Astrocyte (in vitro differentiated cells and primary cell): ENCODE measurements at places on chromosomes 1 and 21. TPM values are rescaled to one million over a fixed set of nuclear protein-coding genes. Genes with fewer than 3 reads are reported as not detected.

- no peak for DNase-seq
Measured at GRCh38 chr1:38076038-38076437, 29.4 kb upstream of the POU3F1 start.

DNA sequence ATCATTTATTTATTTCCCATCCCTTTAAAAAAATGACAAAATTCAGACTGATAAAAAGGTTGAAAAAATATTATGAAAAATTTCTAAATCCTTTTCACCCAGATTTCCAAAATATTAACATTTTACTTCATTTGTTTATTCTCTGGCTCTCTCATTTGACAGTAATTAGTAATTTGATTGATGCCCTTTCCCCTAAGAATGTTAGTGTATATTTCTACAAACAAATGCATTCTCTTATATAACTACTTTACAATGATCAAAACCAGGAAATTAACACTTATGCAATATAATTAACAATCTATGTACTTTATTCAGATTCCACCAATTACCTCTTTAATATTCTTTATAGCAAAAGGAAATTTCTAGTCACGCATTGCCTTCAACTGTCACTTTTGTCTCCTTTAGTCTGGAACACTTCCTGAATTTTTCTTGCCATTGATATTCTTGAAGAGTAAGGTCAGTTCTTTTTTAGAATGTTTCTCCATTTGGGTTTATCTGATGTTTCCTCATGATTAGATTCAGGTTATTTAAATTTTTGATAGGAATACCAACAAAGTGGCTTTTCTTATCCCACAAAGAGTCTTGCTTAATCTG is 3.9 kb downstream of the CD53 start:
- no peak for DNase-seq

DNA sequence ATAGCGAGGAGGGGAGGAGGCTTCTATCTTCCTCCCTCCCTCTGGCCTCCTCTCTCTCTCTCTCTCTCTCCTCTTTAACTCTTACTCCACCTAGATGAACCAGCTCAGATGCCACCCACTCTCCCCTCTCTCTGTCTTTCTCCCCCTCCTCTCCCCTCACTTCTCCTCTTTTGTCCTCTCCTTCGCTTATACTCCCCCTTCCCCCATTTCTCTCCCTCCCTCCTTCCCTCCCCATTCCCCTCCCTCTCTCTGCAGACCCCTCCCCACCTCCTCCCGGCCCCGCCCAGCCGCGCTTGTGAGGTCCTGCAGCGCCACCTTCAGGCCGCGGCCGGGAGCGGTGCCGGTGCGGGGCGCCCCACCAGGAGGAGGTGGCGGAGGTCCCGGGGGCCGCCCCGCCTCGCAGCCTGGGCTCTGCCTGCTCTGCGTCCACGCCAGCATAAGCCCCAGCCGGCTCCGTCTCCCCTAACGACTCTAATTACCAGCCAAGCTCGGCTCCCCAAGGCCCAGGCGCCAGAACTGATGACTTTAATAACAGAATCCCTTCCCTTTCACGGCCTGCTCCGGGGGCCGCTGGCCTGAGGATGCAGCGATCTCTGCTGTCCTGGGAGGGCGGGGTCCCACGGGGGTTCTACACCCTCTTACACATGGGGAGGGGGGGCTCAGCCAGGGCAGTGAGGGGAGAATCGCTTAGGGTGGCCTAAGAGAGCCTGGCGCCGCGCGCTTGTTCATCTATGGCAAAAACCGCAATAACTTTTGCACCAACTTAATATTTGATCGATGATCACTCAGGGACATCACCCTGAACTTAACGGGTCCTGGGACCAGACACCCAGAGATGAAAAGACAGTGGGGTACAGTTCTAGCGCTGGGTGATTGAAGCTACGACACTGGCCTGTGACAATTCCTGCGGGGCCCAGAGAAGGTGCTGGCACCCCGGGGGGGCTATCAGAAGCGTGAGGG is 637.3 kb downstream of the MATN1 start:
- peak; percentile 43 for DNase-seq

LCE1B gene
- not detected in 2 replicates for total RNA-seq

TRPM2 gene
- 0.48 and 0.79 TPM in 2 replicates for total RNA-seq

GRCh38 chr1:41795205-41795762 is 123.4 kb downstream of the HIVEP3 start:
- peak; percentile 46 for DNase-seq

- DNase-seq, result peak; percentile 54
Measured at GRCh38 chr21:39388038-39388810, 39.3 kb upstream of the HMGN1 start.

- no peak for DNase-seq
Measured at GRCh38 chr21:42705346-42705745, 51.9 kb downstream of the PDE9A start.

GRCh38 chr1:112735752-112736151 is 20.6 kb upstream of the PPM1J start:
- peak; percentile 90 for DNase-seq

DNA sequence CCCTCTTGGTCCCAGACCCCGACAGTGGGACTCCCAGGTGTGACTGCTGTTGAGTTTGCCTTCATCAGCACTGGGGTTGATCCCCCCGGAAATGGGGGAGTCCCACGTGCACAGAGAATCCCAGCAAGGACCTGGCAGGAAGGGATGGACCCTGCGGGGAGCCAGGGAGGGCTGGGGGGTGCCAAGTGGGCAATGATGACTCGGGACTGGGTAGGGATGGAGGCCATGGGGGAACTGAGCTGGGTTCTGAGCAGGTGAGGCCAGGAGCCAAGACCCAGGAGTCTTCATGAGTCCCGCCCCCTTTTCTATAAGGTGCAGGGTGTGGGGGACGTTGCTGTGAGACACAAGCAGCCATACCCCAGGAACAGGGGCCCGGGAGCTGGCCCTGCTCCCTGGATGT is 103.8 kb downstream of the CRYAA start:
- DNase-seq, result no peak

GRCh38 chr1:188904201-188904600 is 1573.5 kb downstream of the BRINP3 start:
- DNase-seq, result peak; percentile 4

KIF2C gene
- total RNA-seq, result 1.9 and 3.2 TPM in 2 replicates

DNA sequence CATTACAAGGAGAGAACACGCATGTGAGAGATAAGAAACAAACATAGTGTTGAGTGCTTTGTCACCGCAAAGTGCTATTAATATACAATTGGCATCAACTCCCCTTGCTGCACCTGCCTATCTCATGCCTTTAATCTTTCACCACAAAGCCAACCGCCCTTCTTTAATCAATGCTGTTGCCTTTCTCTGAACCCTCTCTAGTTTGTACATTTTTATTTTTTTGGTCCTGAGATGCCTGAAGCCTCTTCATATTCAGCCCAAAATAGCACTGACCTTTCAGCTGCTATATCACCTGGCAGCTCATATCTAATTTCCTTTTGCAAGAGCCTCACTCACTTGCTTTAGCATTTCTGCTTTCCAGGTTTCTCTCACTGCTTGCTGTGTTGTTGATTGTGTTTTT is 504.7 kb downstream of the NUF2 start:
- DNase-seq, result no peak

GRCh38 chr1:10734962-10735544 is 61.4 kb downstream of the CASZ1 start:
- no peak for DNase-seq
